ENCODE measurements at places on chromosomes 12 and 14.
A peak's percentile ranks its signal among the peaks of the same experiment; 100 is the strongest.

GRCh38 chr12:12926571-12927071 lies 25.3 kb downstream of the GPRC5D start:
- no peak for DNase-seq

- DNase-seq, result no peak
Measured at GRCh38 chr14:50821510-50822464, 9.2 kb downstream of the NIN start.

GRCh38 chr12:68804657-68805591 lies 3.1 kb upstream of the MDM2 start:
- no peak for DNase-seq

DNA sequence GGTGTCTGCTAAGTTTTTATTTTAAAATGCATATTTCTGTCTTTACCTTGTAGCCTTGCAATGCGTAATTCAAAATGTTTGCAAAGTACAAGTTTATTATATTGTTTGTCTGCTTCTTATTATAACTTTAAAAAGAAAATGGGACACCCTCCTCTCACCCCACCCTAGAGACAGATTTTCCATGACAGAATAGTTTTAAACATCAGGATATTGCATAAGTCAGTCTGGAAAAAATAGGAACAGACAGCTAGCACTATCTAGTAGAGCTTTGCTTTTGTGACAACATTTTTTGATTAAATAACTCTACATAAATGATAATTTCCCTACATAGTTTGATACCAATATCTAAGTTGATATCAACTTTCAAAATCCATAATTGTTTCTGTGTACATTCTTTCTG lies 71.3 kb downstream of the PDE3A start:
- no peak for DNase-seq

- no peak for DNase-seq
Measured at GRCh38 chr14:22985894-22986507, 3.6 kb upstream of the AJUBA start.

DNA sequence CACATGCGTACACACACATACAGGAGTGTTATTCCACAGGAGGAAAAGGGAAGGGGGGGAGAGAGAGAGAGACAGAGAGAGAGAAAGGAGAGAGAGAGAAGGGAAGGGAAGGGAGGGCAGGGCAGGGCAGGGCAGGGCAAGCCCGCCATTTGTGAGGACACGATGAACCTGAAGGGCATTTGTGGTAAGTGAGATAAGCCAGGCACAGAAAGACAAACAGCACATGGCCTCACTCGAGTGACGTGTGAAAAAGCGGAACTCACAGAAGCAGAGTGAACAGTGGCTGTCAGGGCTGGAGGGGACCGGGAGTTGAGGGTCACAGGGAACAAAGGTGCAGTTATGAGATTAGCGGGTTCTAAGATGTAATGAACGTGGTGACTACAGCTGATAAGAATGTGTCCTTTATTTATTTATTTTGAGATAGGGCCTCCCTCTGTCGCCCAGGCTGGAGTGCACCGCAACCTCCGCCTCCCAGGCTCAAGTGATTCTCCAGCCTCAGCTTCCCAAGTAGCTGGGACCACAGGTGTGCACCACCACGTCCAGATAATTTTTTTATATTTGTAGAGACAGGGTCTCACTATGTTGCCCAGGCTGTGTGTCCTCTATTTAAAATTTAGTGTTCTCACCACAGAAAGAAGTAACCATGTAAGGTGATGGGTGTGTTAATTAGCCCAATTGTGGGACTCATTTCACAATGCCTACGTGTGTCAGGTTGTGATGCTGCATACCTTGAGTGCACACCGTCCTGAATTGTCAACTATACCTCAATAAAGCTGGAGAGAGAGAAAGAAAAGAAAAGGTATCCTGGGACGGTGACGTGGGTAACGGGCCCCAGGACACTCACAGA lies 18.7 kb upstream of the FBRSL1 start:
- no peak for DNase-seq

GRCh38 chr12:121955258-121956237 lies 37.2 kb downstream of the CFAP251 start:
- no peak for DNase-seq

DNA sequence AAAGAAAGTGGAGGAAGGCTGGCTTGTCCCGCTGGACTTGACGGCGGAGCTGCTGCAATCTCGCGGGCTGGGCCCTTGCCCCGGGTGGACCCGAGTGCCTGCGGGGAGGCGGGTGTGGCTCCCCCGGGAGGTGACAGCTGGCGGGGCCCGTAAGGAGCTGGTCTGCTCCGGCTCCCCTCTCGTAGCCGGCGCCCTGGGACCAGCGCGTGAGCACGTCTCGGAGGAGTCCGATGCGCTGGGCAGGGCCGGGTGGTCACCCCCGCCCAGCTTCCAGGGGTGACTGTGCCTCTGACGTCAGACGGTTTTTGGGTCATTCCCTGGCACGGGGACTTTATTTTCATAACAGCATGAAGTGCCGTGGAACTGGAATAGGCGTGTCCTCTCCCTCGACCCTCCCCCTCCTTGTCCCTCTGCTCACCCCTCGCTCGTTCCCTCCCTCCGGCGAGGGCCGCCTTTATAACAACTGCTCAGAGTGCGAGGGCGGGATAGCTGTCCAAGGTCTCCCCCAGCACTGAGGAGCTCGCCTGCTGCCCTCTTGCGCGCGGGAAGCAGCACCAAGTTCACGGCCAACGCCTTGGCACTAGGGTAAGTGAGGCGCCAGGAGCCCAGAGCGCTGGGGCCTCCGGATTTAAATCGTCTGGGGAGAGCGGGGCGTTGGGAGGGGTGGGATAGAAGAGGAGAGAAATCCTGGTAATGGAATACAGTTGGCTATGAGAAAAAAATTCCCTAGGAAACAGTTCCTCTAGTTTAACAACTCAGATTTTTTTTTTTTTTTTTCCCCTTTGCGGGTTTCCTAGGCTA lies at the start of gene GPRC5A:
Gene GPRC5A, plus strand, starts transcription at position 483 of the 801 bp plus-strand sequence. CDS start 16,688 bp downstream, outside the sequence.
- DNase-seq, result peak; percentile 86

GRCh38 chr12:112904571-112904970 lies 2.2 kb upstream of the OAS1 start:
- DNase-seq, result no peak

DNA sequence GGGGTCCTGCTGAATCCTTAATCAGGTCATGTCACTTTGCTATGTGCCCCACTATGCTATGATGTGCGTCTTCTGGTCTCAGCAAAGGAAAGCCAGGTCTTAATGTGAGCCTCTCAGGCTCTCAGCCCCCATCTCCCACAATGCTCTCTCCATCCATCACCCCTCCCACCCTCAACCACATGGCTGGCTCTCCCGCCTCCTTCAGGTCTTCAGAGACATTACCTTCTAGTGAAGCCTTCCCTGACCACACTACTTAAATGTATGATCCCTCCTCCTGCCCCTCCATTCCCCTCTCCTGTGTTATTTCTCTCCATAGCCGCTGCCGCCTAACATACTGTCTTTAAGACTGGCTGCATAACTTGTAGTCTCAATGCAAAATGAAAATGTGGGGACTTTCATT lies 50.5 kb downstream of the KRT80 start:
- no peak for DNase-seq

DNA sequence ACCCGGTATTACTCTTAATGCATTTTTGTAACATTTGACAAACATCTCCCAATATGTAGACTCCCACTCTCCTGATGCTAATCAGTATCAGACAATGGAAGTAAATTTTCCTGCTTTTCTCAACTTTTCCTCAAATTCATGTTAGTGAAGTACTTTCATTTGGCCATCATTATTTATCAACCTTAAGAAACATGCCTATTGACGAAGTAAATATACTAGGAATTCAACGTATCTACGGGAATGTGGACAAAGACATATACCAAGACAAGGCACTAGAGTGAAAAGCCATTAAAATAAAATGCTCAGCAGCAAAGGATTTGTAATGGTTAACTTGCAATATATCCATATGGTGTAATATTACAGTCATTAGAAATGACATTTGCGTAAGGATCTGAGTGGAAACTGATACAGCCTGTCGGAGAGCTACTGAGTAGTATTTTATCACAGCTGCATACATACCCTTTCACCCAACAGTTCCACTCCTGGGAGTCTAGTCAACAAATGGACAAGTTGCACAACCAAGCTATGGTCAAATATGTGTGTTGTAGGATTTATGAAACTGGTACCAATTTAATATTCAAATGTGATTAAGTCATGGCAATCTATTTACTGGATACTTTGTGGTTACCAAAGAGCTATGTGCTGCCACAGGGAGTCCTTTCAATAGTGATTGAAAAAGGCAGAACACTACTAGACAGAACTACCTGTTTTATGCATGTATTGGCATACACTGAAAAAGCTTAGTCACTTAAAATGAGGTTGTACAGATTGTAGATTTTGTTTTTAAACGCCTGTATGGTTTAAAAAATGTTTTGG lies 26.5 kb downstream of the NUDT4 start:
- DNase-seq, result no peak

- no peak for DNase-seq
Measured at GRCh38 chr12:12524128-12524527, 38.5 kb downstream of the DUSP16 start.

- no peak for DNase-seq
Measured at GRCh38 chr12:58523360-58523759, 396.9 kb downstream of the LRIG3 start.

- no peak for DNase-seq
Measured at GRCh38 chr12:52631676-52632459, 13.5 kb upstream of the KRT73 start.

GRCh38 chr14:98711453-98711852 lies 560.5 kb downstream of the BCL11B start:
- DNase-seq, result no peak

DNA sequence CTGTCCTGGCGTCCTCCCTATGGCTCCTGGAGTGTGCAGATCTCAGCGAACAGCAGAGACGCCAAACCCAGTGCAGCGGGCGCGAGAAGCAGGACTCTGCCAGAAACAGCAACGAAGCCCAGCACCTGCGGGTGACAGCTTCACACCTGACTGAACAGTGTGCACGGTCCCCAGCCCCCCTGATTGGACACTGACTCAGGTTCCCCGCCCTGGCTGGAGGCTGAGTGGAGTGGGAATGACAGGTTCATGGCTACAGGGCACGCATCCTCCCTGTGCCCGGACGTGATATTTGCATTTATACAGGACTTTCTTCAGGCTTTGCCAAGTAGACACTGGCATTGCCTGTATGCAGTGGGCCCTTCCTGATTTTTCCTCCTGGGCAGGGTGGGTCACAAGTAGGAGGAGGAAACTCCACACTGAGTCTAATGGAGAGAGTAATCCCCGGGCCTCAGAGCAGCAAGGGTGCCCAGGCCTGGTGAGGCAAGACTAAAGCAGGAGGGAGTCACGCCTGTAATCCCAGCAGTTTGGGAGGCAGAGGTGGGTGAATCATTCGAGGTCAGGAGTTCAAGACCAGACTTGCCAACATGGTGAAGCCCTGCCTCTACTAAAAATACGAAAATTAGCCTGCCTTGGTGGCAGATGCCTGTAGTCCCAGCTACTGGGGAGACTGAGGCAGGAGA lies 71.6 kb downstream of the ASCL4 start:
- no peak for DNase-seq

GRCh38 chr14:102363182-102363943 lies 622 bp downstream of the TECPR2 start:
- DNase-seq, result peak; percentile 77

DNA sequence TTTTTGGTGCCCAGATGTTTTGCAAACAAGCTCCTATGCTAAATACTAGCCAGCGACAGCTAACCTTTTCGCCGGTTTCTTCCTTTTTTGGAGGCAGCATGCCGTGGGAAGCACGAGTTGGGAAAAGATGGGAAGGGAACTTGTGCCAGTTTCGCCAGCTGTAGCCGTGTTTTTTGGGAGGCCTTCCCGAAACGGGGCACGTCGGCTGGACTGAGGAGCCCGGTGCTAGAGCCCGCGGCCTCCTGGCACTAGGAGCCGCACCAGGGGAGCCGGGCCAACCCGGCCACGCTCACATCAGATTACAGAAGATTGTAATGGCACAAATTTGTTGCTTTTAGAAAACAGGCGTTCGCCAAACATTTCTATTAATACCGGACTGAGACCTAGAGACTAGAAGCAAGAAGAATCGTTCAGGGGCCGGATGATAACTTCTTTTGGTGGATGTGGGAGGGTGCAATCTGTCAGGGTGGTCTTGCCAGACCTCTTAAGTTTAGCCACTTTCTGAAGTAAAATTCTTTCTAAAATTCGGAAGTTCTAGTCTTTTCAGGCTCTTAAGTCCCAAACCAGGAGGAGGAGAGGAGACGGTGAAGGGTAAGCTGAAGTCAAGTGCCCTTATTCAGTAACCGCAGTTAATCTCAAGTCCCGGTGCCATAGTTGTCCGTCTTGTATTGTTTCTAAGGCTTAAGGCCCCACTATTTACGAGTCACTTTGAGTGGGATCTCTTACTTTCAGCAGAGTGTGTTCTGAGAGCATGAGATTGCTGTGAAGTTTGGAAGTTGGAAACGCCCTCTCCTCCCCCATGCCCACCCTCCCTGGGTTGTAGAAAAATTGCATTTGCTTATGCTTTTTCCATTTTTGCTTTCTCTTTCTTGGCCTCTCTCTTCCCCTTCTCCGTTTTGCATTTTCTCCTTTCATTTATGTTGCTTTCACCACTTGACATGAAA lies 1.3 kb downstream of the RASSF3 start:
- DNase-seq, result peak; percentile 67

DNA sequence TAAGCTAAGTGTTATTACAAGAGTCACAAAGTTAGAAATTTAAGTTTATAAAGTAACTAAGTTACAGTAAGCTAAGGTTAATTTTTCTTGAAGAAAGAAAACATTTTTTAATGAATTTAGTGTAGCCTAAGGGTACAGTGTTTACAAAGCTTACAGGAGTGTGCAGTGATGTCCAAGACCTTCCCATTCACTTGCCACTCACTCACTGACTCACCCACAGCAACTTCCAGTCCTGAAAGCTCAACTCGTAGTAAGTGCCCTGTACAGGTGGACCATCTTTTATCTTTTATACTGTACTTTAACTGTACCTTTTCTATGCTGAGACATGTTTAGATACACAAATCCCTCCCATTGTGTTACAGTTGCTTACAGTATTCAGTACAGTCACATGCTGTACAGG lies 60.9 kb upstream of the TMEM263 start:
- DNase-seq, result no peak

GRCh38 chr12:122202017-122202416 lies 1.5 kb upstream of the B3GNT4 start:
- no peak for DNase-seq

DNA sequence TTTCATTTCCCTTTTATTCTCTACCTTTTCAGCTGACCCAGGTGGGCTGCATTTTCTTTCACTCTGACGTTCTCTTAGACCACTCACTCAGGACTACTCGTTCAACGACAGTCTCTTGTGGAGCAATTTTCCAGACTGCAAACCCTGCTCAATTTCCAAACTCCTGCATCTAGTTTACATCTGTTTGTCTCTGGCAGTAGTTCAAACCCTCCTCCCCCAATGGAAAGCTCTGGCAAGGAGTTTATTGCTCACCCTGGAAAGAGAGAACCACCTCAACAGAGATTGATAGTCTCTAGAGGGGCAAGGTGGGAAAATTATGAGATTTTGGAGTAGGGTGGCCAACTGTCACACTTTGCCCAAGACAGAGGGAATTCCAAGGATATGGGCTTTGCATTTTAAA lies 130.2 kb downstream of the TSHR start:
- no peak for DNase-seq

DNA sequence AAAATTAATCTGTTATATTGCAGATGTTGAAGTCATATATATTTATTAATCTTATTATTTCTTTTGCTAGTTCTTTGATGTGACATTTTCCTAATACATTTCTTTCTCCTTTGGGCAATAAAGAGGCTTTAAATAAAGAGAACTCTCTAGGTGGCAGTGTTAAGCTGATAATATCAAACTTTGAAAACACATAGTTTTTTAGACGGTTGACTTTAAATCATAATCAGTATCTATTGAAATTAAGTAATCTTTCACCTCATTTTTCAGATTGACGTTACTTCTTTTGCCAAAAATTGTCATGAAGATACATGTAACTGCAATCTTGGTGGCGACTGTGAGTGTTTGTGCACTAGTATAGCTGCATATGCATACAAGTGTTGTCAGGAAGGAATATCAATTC lies 130.8 kb upstream of the PTPRQ start:
- no peak for DNase-seq

GRCh38 chr12:75345531-75345930 lies 11.1 kb downstream of the GLIPR1L1 start:
- DNase-seq, result no peak
